Stimulated activated CD8-positive, alpha-beta memory T cell treated with anti-CD3 and anti-CD28 coated beads, Interleukin-4, amount 100 ng/mL, for 4 hours (primary cell): ENCODE measurements at places on chromosomes 16 and 17.

DNA sequence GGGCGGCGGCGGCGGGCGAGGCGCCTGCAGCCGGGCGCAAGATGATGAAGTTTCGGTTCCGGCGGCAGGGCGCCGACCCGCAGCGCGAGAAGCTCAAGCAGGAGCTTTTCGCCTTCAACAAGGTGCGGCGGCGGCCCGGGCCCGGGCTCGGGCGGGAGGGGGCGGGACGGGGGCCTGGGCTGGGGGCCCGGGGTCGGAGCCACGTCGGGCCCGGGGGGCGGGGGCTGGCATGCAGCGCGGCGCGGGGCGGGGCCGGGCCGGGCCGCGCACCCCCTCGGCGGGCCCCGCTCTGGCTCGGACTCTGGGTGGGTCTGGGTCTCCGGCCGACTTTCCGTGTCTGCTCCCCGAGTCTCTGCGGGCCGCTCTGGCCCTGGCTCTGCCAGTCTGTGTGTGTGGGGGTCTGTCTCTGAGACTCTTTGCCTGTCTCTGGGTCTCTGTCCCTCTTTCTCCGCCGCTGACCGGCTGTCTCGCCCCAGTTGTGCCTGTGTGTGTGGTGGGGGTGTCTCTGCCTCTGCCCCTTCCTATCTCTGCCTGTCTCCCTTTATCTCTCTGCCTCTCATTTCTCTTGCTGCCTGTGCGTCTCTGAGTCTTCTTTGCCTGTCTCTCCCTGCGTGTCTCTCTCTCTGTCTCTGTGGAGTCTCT, 328 bp downstream of the LLGL1 start:
- DNase-seq = no peak

GRCh38 chr17:49361129-49361901, 735 bp downstream of the ZNF652 start:
- DNase-seq = peak; percentile 41

GRCh38 chr17:20083156-20083859, 74.1 kb downstream of the SPECC1 start:
- no peak for DNase-seq

- no peak for DNase-seq
These were observed 157.7 kb upstream of the RPL38 start for GRCh38 chr17:74045608-74046280.

GRCh38 chr16:30184096-30184890, 891 bp downstream of the CORO1A start:
- peak; percentile 56 for DNase-seq

- no peak for DNase-seq
These were observed 76.6 kb downstream of the ZZEF1 start for GRCh38 chr17:4066210-4066609.

DNA sequence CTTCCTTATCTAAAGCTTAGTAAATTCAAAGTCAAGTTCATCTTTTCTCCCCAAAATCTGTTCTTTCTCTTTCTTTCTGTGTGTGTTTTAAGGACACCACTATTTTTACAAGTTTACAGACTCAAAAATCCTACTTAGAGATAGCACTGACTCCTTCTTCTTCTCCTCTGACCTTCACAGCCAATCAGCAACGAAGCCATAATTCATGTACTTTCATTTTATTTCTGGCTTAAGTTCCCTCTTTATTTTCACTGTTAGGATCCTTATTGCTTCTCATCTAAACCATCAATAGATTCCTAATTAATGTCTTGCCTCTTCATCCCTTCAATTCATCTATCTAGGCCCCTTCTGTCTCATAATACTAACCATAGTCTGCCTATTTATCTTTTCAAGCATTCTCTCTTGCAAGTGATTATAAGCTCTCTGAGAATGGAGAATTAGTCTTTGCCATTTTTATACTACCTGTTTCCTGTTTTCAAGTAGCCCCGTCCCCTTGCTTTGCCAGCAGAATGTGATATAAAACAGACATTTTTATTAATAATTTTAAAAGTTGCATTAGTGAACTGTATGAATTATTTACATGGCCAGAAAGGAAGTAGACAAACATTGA, 27.0 kb downstream of the CDC27 start:
- DNase-seq = no peak

DNA sequence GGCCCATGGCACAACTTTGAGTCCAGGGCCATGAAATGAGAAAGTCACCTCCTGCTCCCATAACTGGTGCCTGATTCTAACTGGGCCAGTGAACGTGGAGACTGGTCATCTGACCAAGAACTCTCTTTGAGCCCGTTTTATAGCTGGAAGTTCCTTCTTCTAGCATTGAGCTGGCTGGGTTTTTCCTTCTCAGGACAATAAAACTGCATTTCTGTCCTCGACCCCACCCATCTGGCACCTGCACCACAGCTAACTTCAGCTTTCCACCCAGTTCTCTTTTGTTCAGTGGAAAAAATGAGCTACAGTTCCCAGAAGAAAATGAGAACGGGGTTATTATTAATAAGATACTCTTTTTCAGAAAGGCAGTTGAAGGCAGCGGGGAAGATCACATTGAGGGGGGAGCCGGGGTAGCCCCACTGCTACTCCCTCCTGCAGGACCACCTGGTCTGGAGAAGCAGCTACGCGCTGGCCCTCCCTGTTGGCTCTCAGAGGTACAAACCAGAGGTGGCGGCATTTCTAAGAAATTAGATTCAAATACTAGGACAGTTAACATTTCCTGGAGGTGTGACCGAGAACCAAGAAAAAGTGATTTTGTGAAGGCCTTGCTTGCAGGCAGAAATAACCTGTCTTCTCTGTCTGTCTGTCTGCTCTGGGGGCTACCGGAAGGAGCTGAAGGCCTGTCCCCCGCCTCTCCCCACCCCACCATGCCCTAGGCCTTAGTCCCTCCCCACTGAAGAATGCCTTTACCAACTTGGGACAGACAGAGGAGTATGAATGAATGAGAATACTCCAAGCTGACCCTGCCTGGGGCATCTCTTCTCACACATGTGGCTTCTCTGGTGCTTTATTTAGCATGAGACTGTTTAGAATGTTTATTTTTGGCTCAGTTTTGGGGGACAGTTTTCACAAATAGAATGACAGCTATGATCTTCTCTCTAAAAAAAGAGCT, 123.9 kb downstream of the XYLT1 start:
- no peak for DNase-seq

- DNase-seq = no peak
These were observed 27.0 kb downstream of the CDIP1 start for GRCh38 chr16:4511441-4512082.

DNA sequence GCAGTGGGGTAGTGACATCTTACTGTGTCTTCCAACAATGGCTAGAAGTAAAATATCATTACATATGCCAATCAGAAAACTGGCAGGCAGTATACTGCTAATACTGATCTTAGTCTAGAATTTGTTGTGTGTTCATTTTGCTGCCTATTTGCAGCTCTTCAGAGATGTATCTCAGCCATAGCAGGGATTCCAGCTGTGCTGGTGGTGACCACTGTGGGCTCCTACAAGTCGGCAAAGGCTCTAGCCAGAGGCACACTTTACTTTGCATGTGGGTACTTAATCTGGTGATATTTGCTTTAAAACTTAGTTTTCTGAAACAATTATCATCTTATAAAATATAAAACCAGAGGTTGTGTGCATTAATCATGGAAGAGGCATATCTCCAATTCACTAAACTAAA, 70.0 kb downstream of the TMC6 start:
- DNase-seq = no peak

DNA sequence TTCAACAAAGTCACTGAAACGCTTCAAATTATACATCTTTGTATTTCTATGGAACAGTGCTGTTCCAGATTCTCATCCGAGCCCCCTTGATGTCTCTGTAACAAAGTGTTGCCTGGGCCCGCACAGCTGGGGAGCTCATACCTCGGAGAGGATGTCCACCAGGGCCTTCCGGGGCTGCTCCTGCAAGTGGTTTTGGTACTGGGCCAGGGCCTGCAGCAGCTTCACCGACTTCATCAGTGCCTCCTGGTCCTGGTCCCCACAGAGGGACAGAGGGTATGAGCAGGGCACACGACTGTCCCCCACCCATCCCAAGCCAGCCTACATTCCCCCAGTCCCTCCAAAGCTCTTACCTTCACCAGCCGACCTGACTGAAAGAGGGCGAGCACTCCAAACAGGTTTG, 1.5 kb downstream of the MYBBP1A start:
- DNase-seq = no peak

DNA sequence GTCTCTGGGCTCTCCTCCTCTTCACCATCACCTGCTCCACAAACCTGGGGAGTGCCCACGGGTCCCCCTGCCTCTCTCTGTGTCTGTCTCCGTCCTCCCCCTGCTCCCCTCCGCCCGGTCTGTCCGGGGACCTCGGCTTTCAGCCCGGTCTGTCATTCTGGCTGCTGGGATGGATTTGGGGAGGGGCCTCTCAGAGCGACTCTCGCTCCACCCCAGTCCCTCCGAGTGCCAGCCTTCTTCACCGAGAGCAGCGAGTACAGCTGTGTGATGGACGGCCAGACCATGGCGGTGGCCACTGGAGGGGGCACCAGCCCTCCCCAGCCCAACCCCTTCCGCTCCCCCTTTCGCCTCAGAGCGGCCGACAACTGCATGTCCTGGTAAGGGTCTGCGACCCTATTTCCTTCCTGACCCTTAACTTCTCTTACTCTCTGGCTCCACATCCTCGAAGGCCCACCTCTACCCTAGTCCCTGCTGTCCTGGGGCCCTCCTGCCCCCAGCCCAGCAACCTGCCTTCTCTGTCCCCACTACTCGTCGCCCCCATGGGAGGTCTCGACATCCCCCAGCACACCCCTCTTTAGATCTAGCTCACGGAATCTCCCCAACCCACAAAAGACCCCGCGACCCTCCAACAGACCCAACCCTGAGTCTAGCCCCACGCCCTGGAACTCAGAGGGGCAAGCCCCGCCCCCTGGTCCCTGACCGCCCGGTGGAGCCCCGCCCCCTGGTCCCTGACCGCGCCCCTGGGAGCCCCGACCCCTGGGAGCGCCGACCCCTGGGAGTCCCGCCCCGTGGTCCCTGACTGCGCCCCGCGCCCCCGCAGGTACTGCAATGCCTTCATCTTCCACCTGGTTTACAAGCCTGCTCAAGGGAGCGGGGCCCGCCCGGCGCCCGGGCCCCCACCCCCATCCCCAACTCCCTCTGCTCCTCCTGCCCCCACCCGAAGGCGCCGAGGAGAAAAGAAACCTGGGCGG, 5.6 kb upstream of the CXCL16 start:
- no peak for DNase-seq

GRCh38 chr17:31698751-31699150, 160.3 kb downstream of the COPRS start:
- no peak for DNase-seq

GRCh38 chr17:37543637-37544052, 54.0 kb downstream of the DUSP14 start:
- no peak for DNase-seq

DNA sequence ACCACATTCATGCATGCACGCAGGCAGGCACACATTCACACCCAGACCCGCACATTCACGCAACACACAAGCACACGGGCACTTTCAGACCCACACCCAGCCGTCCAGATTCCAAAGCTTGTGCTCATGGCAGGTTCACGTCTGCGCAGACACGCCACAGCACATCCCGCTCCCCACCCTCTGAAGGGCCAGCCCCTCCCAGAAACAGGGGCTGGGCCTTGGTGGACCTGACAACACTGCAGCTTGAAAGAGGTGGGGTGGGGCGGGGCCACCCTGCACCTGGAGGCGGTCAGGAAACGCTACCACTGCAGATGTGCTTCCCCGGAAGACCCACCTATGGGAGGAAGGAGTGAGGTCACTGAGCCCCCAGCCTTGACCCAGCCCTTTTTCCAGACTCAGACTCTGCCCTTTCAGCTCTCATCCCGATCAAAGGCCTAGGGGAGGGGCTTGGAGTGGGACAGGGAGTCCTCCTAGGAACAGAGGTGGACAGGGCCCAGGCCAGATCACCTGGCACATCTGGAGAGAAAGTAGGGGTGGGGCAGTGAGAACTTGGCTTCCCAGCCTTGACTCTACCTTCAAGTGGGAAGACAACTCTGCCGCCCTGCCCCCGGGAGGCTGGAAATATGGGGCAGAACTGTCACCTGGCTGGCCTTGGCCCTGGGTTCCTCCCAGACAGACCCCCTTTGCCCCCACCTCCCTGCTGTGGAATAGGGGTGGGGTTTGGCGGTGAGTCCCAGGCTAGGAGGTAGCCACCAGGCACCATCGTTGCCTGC, 11.0 kb downstream of the P3H4 start:
- DNase-seq = no peak

- no peak for DNase-seq
These were observed 197.7 kb upstream of the GSE1 start for GRCh38 chr16:85415196-85416090.

GRCh38 chr17:75152922-75153779, 1.2 kb downstream of the JPT1 start:
- DNase-seq = no peak

DNA sequence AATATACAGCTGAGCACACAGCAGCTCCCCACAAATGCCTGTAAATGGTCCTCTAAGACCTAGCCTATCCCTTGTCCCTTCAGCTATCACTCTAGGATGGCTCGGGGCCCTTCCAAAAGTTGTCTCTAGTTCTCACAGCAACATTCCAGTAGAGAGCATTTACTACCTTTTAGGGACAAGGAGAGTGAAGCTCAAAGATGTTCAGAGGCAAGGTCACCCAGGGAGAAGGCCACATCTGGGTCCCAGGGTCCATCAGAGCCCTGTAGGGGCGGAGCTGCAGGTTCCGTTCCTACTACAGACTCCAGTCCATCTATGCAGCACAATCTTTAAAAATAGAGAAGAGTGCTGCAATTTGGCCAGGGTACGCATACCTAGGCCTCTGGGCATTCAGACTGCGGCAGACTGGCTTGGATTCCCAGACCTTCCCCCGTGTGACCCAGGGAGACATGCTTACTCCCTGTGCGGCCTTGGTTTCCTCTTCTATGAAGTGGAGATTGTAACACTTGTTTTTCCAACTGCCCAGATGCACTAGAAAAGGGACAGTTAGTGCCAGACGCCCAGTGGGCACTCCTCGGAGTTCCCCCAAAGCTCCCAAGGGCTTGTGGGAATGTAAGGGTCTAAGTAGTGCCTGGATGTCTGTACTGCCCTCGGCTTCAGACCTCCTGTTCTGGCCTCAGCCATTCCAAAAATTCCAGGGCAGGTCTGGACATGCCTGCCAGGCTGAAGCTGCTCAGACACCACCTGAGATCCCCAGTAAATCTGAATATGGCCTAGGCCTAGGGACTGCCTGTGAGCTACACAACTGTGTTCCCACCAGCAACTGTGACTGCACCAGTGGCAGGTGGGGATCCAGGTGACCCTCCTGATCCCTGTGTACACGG, 2.5 kb downstream of the SLC12A4 start:
- DNase-seq = no peak

GRCh38 chr17:41873559-41874292, 8.5 kb upstream of the KLHL11 start:
- DNase-seq = no peak

GRCh38 chr16:46833460-46833800, 2.5 kb upstream of the C16orf87 start:
- no peak for DNase-seq

- peak; percentile 84 for DNase-seq
These were observed 146.4 kb downstream of the SPECC1 start for GRCh38 chr17:20155258-20156195.

GRCh38 chr17:72953621-72954020, 138.9 kb downstream of the SLC39A11 start:
- DNase-seq = no peak

GRCh38 chr17:67021743-67022450, 22.5 kb upstream of the CACNG1 start:
- no peak for DNase-seq
